Left ventricle myocardium inferior (tissue), 1 donor: ENCODE measurements at places on chromosomes 3 and 15. TPM values are rescaled to one million over a fixed set of nuclear protein-coding genes. Genes with fewer than 3 reads are reported as not detected.

GRCh38 chr15:67019884-67020520, 45.4 kb upstream of the SMAD3 start:
- no peak for DNase-seq

GRCh38 chr3:15636028-15636709, 34.6 kb downstream of the BTD start:
- DNase-seq = no peak

DNA sequence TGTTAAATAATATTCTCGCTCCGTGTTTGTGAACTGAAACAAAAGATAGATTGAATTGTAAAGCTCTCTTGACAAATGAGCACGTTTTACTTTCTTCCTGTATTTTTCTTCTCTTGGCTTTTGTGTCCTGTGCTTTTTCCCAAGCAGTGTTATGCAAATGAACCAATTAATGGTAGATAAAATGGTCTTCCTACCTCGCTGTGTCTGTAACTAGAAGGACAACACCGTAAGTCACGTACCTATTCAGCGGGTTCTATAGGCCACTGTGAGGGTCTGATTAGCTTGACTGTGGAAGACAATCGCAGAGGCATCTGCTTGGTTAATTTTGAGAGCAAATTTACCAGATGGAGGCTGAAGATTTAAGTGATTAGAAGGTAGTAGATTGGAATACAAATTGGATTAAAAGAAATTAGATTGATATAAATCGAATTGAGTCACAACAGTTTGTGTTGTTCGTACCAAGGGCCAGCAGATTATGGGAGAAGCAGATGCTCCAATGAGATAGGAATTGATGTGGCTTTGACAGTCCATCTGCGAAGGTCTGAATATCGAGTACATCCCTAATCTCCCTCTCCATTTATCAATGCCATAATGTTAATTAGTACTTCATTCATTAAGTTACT, 40.2 kb downstream of the ROBO2 start:
- DNase-seq = no peak

DNA sequence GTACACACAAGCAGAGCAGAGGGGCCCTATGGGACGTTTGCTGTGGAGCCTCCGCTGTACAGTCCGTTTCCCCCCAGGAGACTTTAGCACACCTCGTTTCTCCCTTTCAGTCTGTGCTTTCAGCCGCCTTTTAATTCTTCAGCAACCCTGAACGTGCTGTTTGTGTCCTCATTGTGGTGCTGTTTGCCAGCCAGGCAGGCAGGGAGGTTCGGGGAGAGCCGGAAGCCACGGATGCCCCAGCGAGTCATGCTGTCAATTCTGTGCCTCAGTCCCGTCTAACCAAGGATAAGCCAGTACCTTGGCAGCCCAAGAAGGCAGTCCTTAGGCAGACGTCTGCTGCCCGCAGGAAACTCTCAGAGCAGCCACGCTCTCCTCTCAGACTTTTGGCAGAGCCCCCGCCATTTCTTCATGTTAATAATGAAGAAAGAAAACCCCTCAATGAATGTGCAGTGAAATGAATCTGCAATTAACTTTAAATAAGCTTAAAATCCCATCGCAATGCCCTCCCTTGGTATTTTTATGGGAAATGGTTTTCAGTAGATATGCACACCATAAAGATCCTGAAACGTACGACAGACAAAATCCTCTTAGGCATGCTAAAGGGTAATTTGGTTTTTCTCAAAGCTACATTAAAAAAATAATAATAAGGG, 158.6 kb downstream of the UACA start:
- DNase-seq = no peak

DNA sequence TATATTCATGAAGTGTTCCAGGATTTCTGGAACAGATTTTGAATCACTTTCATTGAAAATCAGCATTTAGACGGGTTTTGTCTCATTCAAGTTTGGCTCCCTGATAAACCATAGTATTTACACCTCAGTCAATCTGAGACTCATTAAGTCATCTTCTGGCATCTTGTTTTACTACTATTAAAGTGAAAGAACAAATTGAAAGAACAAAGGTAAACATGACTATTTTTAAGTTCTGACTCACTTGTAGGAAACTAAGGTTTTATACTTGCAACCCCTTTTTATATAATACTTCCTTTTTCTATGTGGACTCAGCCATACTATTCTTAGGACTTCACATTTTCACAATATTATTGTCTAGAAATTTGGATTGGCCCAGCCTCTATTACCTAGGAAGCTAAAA, 854.4 kb downstream of the SQOR start:
- DNase-seq = no peak

DNA sequence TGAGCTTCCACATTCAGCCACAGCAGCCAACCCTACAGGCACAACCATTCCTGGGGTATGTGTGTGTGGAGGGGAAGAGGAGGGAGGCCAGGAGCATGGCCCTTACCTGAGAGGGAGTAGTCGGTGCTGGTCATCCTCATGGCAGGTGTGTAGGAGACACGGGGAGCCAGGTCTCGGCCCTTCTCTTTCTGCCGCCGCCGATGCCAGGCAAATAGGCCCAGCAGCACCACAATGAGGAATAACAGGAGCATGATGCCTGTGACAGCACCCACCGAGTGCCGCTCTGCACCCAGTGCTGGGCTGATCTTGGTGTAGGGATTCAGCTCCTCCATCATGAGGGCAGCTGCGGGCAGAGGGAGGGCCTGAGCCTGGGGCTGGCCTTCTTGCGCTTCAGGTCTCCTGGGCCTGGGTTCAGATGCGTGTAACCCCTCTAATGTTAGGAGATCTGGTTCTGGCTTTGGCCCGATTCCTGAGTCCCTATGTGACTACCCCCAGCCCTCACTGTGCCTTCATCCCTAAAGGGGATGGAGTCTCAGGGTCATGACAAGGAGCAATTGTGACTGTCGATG, 44.4 kb downstream of the RAB11A start:
- DNase-seq = no peak

DNA sequence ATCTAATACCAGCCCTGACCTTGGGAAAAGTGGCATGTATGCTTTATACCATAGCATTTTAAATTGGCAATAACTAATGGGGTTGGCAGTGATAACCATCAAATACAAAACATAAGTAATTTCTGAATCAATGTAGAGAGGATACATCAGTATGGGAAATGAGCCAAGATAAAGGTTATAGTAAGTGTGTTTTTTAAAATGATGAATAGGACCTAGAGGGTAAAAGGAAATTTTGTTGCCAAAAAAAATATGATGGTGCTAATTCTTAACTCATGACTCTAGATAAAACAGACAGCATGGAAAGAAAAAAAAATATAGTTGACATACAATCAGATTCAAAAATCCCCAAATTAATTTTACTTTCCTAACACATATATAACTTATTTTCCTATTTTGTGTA, 75.4 kb upstream of the ROBO1 start:
- DNase-seq = no peak

- no peak for DNase-seq
Measured at GRCh38 chr15:61057830-61058529, 171.1 kb downstream of the RORA start.

DNA sequence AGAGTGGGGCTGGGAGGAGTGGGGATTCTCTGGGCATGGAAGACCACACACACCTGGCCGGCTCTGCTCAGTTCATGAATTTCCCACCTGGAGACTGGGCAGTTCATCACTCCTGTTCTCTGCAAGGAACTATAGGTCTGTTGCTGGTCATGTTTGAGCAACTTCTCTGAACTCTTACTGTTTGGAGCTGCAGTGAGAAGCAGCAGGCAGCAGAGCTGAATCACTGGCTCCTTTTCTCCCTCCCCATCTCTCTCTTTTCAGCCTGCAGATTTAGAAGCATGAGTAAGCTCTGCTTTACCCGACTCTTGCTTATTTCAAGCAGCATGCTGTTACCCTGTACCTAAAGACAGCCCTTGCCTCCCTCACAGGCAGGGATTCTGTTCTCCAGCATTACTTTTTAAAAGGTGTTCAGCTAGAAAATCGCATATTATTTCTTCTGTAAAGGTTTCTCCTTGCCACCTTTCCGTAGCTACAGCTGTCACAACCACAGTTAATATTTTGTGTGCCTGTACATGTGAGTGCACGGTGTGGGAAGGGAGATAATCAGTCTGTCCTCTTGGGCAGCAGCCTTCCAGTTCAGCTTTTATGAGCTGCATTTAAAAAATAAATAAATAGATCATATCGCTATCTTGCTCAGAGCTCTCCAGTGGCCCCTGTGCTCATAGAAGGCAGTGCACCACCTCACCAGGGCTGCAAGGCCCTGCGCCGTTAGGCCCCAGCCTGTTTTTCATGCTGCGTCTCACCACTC, 131.6 kb downstream of the CHCHD6 start:
- no peak for DNase-seq

DNA sequence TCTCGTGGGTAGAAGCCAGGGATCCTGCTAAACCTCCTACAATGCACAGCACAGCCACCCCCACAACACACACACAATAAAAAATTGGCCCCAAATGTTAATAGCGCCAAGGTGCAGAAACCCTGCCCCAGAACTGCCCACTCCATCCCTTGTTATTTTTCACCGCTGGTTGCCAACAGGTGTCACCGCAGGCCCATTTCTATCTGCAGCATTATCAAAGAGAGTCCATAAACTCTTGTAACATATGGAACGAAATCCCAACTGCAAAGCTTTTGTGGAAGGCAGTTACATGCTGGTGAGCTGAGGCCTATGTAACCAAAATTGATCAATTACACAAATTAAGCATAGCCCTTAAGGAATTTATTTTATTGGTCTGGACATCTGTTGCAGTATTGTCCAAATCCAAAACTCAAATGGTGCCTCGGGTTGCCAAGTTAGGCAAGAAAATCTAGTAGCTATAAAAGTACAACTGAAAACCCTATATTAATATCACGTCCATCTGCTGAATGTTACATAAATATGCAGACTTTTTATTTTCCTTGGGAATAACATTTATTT, 66.2 kb downstream of the SAMMSON start:
- no peak for DNase-seq

- DNase-seq = no peak
Measured at GRCh38 chr3:87047852-87048251, 56.9 kb upstream of the VGLL3 start.

GRCh38 chr3:38519651-38520050, 23.5 kb downstream of the EXOG start:
- no peak for DNase-seq

DNA sequence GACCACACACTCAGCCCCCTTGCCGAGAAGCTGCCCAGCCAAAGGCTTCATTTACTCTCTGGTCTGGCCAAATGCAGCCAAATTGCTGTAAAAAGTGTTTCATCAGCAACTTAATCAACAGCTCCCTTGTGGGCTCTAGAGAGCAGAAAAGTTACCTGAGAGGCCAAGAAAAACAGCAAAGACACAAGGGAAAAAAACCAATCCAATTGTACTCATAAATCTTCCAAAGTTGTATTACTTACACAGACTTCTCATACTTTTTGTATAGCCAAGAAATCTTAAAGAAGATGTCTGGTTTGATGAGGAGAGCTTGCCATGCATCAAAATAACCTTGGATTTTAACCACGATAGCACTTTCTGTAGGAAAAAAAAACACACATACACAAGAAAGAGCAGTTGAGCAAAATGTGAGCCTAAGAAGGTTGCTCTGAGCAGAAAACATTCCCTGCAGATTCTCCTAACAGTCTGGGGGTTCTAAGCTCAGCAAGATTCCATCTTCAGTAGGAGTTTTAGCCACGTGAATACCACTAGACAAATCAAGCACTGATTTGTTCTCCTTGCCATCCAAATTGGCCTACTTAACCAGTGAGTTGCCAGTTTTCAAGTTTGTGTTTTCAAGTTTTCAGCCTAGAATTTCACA, 120.0 kb downstream of the CYP19A1 start:
- DNase-seq = no peak

GRCh38 chr3:167886690-167887089, 151.2 kb downstream of the SERPINI1 start:
- no peak for DNase-seq

GRCh38 chr3:133910422-133910821, 14.7 kb upstream of the RAB6B start:
- no peak for DNase-seq

- DNase-seq = no peak
Measured at GRCh38 chr15:68403161-68403941, 28.6 kb downstream of the ITGA11 start.

DNA sequence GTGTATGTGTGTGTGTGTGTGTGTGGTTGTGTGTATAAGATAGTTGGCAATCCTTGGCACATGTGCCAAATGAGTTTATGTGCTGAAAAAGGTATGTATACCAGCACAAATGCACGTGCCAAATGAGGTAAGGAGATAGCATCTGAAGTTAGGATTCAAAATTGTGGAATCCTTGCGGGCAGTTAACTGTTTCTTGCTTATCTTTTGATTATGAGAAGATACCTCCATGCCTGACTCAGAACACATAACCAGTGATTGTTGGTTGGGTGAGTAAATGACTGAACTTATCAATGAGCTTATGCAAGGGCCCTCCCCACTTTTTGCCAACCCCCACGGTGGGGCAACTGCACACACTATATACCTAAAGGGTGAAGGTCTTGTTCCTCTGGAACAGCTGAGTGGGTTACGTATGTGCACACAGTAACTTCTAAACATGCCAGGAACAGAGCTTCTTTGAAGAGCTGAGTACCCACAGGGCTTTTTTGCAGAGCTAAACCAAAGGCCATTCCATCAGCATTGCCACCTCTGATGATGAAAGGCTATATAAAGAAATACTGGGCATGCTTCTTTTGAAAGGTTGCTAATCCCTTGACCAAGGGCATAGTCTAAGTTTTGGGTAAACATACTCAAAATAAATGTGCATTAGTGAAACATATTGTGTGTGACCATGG, 60.1 kb downstream of the MEIS2 start:
- no peak for DNase-seq

DNA sequence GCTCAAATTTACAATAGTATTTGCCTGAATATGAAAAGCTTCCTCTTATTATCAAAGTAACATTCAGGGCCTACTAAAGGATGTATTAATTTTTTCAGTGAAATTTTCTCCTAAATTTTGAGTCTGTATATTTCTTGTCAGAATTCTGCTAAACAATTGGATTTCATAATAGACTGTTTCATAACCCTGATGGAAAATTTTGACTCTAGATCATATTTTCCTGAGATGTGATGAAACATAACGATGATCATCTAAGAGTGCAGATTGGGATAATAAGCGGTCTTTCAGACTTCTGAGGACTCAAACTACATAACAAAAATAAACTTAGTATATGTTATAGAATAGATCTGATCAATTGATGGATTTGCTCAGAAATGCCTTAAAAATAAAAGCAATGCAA, 574.5 kb upstream of the TBL1XR1 start:
- DNase-seq = no peak

GRCh38 chr3:27888562-27888961, 166.4 kb upstream of the EOMES start:
- no peak for DNase-seq

DNA sequence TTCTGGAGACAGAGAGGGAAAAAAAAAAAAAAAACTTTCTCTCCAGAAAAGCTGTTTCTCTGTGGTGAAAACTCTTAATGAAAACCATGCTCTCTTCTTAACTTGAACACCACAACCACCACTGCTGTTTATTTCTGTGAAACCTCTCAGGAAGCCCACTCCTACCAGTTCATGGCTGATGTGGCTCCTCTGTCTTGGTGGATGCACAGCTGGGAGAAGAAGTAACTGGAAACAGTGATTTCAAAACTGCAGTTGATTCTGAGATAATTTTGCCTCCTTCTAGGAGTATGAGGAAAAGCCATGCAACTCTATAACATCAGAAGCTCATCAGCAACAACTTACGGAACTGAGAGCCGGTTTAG, 40.2 kb upstream of the PYGO1 start:
- DNase-seq = no peak

The KLHL40 gene
- total RNA-seq = 0.22 TPM

The BLM gene
- 26.2 TPM for total RNA-seq

The NOX5 gene
- not detected for total RNA-seq

The USF3 gene
- total RNA-seq = 13.4 TPM

The ANKUB1 gene
- not detected for total RNA-seq

The CHDH gene
- 3.7 TPM for total RNA-seq

The OSBPL10 gene
- 6.4 TPM for total RNA-seq

The CHRM5 gene
- total RNA-seq = not detected

The ARGFX gene
- not detected for total RNA-seq

The GCNT3 gene
- total RNA-seq = 0.14 TPM

The SLC28A1 gene
- 0.91 TPM for total RNA-seq
